ENCODE measurements at places on chromosomes 6 and 20. TPM values are rescaled to one million over a fixed set of nuclear protein-coding genes. Genes with fewer than 3 reads are reported as not detected.

DNA sequence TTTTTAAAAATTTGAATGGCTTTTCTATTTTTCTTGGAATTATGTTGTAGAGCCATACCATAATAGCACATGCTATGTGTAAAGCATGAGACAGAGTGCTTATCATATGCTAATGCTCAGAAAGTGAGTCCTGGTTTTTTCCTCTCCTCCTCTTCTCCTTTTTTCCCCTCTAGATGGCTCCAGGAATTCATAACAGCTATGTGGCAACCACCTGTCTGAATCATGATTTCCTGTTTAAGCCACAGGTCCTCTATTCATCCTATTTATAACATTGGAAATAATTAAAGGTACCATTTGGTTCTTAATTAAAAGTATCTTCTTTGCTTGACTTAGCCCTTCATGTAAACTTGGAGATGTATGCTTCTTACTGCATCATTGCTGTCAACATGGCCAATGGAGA, 260.0 kb upstream of the MAP3K7 start:
- no peak overlapping the region for H3K4me3 ChIP-seq
- H3K36me3 ChIP-seq: no peaks in the 10 kb centered on the region
- DNase-seq: no peak
- no peaks in the 10 kb centered on the region for H3K27me3 ChIP-seq
- no peak overlapping the region for H3K27ac ChIP-seq
- no peaks in the 10 kb centered on the region for H3K4me1 ChIP-seq

DNA sequence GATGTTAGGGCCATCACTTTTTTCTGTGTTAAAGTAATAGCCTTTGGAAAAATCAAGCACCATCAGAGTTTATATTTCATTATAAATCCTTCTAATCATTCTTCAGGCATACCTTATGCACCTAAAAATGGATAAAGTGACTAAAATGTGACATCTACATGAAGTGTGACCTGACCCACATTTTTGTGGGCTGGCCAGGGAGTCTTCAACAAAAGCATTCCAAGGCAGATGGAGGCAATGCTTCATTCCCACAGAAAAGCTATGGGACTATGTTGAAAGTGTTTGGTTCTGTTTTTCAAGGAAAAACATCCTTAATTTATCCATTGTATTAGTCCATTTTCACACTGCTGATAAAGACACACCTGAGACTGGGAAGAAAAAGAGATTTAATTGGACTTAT, 58.8 kb upstream of the LTV1 start:
- no peaks in the 10 kb centered on the region for H3K4me1 ChIP-seq
- no peaks in the 10 kb centered on the region for H3K27me3 ChIP-seq
- DNase-seq: no peak
- no peak overlapping the region for H3K27ac ChIP-seq
- no peak overlapping the region for H3K4me3 ChIP-seq

DNA sequence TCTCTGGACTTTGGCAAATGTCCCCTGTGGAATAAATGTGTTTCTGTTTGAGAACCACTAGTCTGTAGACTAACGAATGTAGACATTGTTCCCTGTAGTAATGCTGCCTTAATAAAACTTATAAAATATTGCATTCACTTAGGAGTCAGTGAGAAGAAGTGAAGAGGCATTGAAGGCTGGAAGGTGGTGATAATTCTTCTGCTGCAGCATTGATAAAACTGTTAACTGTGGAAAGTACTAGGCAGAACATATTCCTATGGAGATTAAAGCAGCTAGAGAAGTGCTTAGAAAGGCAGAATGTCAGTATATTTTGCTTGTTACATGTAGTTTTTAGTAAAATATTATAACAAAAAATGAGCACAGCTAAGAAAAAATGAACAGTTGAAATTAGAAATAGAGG, 4.8 kb downstream of the PGK2 start:
- H3K4me1 ChIP-seq: no peaks in the 10 kb centered on the region
- no peaks in the 10 kb centered on the region for H3K27me3 ChIP-seq
- DNase-seq: no peak
- H3K4me3 ChIP-seq: no peak overlapping the region
- no peaks in the 10 kb centered on the region for H3K36me3 ChIP-seq

DNA sequence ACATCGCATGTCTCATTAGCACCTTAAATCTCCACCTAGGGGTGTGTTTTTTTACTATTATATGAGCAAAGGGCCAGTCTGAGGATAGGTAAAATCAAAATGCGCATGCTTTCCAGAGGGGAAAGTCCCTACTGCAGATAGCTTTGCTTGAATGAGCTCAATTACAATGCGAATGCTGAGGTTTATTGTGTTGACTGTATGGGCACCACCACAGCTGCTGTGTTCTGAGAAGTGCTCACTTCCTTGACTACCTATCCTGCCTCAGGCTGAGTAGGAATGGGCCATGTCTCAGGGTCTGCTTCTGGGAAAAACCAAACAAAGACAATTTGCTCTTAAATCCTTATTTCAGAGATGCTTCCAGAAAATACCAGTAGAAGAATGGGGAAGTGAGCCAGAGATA, 36.6 kb downstream of the MOCS1 start:
- no peak overlapping the region for H3K4me3 ChIP-seq
- no peak for DNase-seq
- no peaks in the 10 kb centered on the region for H3K4me1 ChIP-seq
- H3K27ac ChIP-seq: no peak overlapping the region
- no peaks in the 10 kb centered on the region for H3K36me3 ChIP-seq

PXDC1 gene
- 1.5 TPM for total RNA-seq
